ENCODE measurements at places on chromosomes 5 and 9.

GRCh38 chr9:87125819-87126218 lies 178.5 kb upstream of the GAS1 start:
- DNase-seq, result no peak

- DNase-seq, result no peak
Observed at GRCh38 chr9:127878001-127878651, 651 bp upstream of the AK1 start.

DNA sequence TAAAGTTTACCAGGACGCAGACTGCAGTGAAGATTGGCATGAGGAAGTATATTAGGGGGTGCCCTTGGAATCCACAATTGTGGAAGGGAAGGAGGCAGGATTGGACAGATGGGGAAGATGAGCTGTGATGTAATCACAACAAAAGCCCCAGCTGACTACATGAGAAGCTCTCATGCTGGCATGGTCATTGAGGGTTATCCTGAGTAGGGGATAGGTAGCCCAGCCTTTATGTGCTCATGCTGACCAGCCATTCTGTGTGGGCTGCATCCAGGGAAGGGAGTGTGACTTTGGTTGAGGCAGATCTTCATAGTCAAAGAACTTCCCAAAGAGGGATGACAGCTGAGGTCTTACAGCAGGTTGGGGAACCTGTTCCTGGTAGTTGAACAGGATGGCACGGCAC lies 52.0 kb upstream of the RANBP6 start:
- no peak for DNase-seq

GRCh38 chr9:7756088-7756487 lies 43.5 kb downstream of the DMAC1 start:
- DNase-seq, result no peak

DNA sequence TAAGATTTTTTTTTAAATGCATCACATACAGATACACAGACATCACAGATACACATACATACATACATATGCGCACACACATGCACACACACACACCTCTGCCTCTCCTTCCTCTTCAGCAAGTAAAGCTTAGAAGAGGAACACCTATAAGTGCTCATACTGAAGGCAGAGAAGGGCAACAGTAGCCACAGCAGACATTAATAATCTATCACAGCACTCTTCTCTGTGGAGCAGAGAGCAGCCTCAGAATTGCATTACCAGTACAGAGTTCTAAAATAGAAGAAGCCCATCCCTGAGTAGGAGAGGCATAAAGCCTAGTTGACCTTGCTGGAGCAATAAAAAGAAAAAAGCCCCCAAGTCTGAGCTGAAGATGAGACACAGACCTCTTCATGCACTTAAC lies 110.6 kb downstream of the MLLT3 start:
- DNase-seq, result no peak

GRCh38 chr5:39381376-39381775 lies 17.1 kb upstream of the C9 start:
- no peak for DNase-seq

GRCh38 chr5:3818624-3819023 lies 223.0 kb downstream of the IRX1 start:
- DNase-seq, result no peak
